Endothelial cell of coronary artery (primary cell): ENCODE measurements at places on chromosomes 7 and 10. TPM values are rescaled to one million over a fixed set of nuclear protein-coding genes. Genes with fewer than 3 reads are reported as not detected.

CAPZA2 gene
- total RNA-seq = 199 and 239 TPM in 2 replicates

EPO gene
- not detected in 2 replicates for total RNA-seq

ANXA7 gene
- total RNA-seq = 62.8 and 72.2 TPM in 2 replicates

PRSS1 gene
- not detected in 2 replicates for total RNA-seq

CHAT gene
- not detected in 2 replicates for total RNA-seq

MIOS gene
- 20.2 and 25.9 TPM in 2 replicates for total RNA-seq

IKZF1 gene
- total RNA-seq = not detected in 2 replicates

LIPF gene
- not detected in 2 replicates for total RNA-seq

LFNG gene
- 13.6 and 24.8 TPM in 2 replicates for total RNA-seq

TECTB gene
- not detected in 2 replicates for total RNA-seq

NRCAM gene
- total RNA-seq = 57.6 and 69.4 TPM in 2 replicates

SPOCK2 gene
- 0.18 and 0.28 TPM in 2 replicates for total RNA-seq

GAD2 gene
- not detected in 2 replicates for total RNA-seq

PNLIPRP3 gene
- not detected in 2 replicates for total RNA-seq

FFAR4 gene
- not detected in 2 replicates for total RNA-seq

NUTM2B gene
- 0.09 TPM in 2 replicates for total RNA-seq

ASIC3 gene
- not detected in 2 replicates for total RNA-seq

FBXO24 gene
- 0.09 and 0.28 TPM in 2 replicates for total RNA-seq

WNT2 gene
- total RNA-seq = 0.19 TPM in 1 of 2 replicates, not detected in the other

CALY gene
- not detected in 2 replicates for total RNA-seq

TCF7L2 gene
- total RNA-seq = 2.8 and 4.9 TPM in 2 replicates

CRYGN gene
- not detected in 2 replicates for total RNA-seq

RELN gene
- 1.9 and 3.4 TPM in 2 replicates for total RNA-seq

AKR1E2 gene
- 7.1 and 16.5 TPM in 2 replicates for total RNA-seq

ACTL6B gene
- not detected in 2 replicates for total RNA-seq

SPDYE6 gene
- not detected in 2 replicates for total RNA-seq

LHPP gene
- 5.6 and 5.8 TPM in 2 replicates for total RNA-seq

TFAM gene
- total RNA-seq = 40.9 and 54.4 TPM in 2 replicates

SYCE1 gene
- total RNA-seq = 0.09 TPM in 1 of 2 replicates, not detected in the other

PDE6C gene
- not detected in 2 replicates for total RNA-seq

ELN gene
- total RNA-seq = 0.09 and 1.6 TPM in 2 replicates

PIK3AP1 gene
- under 0.01 and 0.18 TPM in 2 replicates for total RNA-seq

XRCC2 gene
- total RNA-seq = 2.0 and 3.7 TPM in 2 replicates

KCNMA1 gene
- 0.27 and 5.9 TPM in 2 replicates for total RNA-seq

FAM180A gene
- 0.66 TPM in 1 of 2 replicates, not detected in the other for total RNA-seq

CUX1 gene
- total RNA-seq = 22.0 and 45.4 TPM in 2 replicates

SLC26A5 gene
- not detected in 2 replicates for total RNA-seq

SLIT1 gene
- under 0.01 TPM in 1 of 2 replicates, not detected in the other for total RNA-seq

HACD1 gene
- 23.2 and 26.4 TPM in 2 replicates for total RNA-seq

VIM gene
- 5,000 and 5,002 TPM in 2 replicates for total RNA-seq

ETV1 gene
- total RNA-seq = 2.0 and 5.4 TPM in 2 replicates

PON1 gene
- not detected in 2 replicates for total RNA-seq

ARHGEF35 gene
- total RNA-seq = 0.18 and 0.56 TPM in 2 replicates

OPALIN gene
- total RNA-seq = not detected in 2 replicates

CPA2 gene
- not detected in 2 replicates for total RNA-seq

ENKUR gene
- 0.18 TPM in 1 of 2 replicates, not detected in the other for total RNA-seq

PDCD11 gene
- 52.7 and 55.1 TPM in 2 replicates for total RNA-seq

TBXAS1 gene
- total RNA-seq = 4.2 TPM in 2 replicates

SUN1 gene
- 122 and 169 TPM in 2 replicates for total RNA-seq

PTPN20 gene
- total RNA-seq = 0.19 TPM in 1 of 2 replicates, not detected in the other

YWHAG gene
- 111 and 133 TPM in 2 replicates for total RNA-seq

PDK4 gene
- 4.2 and 20.9 TPM in 2 replicates for total RNA-seq

SORCS3 gene
- not detected in 2 replicates for total RNA-seq

EPC1 gene
- total RNA-seq = 21.9 and 23.5 TPM in 2 replicates

SPDYE9 gene
- not detected in 2 replicates for total RNA-seq
